ENCODE measurements at places on chromosomes 5 and 9.

- no peak for DNase-seq
Measured at GRCh38 chr9:114053246-114054005, 24.7 kb downstream of the AMBP start.

GRCh38 chr5:11928909-11929308 lies 24.7 kb upstream of the CTNND2 start:
- no peak for DNase-seq

DNA sequence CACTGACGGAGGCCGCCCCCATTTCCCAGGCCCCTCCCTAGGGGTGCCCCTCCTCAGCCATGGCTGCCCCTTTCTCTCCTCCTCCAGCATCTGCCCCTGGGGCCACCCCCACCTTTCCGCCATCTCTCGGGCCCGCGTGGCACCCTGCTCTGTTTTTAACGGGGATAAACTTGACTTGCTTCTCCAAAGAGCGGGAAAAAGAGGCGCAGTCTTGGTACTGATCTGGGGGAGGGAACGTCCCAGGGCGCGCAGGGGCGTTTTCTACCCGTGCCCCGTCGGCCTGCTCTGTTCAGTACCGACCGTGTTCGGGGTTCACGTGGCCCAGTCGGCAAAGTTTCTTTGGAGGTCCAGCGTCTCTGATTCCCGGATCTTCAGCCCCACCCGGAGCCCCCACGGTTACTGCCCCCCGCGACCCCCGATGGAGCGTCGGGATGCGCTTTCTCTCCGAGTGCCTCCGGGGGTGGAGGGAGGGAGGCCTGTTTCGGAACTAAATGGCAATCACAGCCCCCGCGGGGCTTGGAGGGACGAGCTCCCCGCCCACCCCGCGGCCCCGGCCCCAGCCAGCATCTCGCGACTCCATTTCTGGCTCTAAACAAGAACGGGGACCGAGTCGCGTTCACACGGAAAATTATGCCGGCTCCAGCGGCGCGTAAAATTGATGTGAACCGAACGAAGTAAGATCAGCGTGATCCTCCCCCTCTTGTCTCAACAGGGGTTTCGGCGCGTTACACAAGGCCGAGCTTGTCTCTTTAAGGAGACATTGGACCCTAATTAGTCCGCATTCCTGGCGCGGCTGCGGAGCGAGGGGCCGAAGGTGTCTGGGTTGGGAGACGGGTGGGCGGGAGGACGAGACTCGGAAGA lies 1.1 kb upstream of the TLE4 start:
- peak; percentile 38 for DNase-seq

DNA sequence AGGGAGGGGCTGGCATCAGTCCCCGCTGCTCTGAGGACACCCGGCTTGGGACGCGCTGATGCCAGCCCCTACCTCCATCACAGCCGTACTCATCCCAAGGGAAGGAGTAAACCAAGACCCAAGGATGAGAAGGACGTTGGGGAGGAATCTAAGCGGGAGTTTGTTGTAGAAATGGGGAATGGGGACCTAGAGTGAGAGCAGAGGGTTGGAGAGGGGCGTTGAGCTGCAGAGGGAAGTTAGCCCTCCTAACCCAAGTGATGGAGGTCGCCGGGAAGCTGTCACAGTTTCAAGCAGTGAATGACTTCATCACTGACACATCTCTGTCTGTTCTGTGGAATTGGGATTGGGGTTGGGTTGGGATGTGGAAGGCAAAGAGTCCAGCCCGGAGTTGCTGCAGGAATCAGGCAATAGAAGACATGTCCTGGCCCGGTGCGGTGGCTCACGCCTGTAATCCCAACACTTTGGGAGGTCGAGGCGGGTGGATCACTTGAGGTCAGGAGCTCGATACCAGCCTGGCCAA lies 759 bp upstream of the SUSD1 start:
- no peak for DNase-seq

DNA sequence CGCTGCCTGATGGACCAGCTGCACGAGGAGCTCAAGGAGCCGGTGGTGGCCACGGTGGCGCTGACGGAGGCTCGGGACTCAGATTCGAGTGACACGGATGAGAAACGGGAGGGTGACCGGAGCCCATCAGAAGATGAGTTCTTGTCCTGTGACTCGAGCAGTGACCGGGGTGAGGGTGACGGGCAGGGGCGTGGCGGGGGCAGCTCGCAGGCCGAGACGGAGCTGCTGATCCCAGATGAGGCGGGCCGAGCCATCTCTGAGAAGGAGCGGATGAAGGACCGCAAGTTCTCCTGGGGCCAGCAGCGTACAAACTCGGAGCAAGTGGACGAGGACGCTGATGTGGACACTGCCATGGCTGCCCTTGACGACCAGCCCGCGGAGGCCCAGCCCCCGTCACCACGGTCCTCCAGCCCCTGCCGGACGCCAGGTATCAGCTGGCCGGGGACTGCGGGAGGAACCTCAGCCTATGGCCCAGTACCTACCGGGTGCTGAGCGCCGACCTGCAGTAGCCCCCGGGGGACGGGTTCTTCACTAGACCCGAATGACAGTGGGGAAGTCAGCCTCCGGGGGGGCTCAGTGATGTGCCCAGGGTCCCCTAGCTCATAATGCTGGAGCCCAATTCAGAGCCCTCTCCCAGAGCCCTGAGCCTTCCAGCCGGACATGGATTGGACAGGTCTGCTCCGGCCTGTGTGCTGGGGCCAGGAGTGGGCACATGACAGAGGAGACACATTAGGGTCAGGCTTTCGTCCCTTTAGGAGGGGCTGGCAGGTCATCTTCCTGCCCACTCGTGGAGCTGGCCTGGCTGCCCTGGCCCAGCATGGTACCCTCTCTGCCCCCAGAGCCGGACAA lies 33.0 kb downstream of the USP20 start:
- DNase-seq = no peak

DNA sequence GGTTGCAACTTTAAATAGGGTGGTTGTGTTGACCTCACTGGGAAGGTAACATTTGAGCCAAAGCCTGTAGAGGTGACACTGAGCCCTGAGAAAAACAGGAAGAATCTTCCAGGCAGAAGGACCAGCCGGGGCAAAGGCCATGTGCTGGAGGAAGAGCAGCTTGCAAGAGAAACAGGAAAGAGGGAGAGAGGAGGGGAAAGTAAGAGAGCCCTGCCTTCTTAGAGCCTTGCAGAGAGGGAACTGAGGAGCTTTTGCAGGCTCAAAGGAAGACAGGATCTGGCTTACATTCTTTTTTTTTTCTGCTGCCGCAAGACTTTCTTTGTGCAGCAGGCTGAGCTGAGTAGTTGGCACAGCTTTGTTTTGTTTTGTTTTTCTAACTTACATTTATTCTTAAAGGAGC lies 17.4 kb downstream of the C9orf153 start:
- DNase-seq = no peak

GRCh38 chr9:13414349-13414748 lies 134.9 kb upstream of the MPDZ start:
- DNase-seq = no peak

GRCh38 chr5:64156261-64156660 lies 9.4 kb upstream of the RNF180 start:
- no peak for DNase-seq

DNA sequence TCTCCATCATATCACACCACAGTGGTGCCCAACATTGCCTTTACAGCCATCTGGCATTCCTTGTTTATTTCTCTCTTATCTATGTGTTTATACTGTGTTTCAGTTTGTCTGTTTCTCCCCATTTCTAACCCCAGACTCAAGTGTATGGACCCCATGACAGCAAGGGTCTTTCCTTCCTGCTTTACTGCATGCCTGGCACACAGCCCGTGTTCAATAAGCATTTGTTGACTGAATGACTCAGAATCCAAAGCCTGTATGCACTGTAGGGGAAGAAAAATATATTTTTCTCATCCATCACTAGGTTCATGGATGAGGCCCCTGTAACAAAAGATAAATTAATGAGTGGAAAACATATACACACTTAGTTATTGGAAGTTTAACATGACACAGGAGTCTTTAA lies 190.8 kb upstream of the SEMA6A start:
- no peak for DNase-seq

- DNase-seq = no peak
Measured at GRCh38 chr5:14270209-14270702, 127.1 kb downstream of the TRIO start.

GRCh38 chr5:57816108-57816507 lies 333.5 kb upstream of the ACTBL2 start:
- DNase-seq = no peak

GRCh38 chr9:134276453-134277245 lies 49.6 kb upstream of the RXRA start:
- DNase-seq = no peak

GRCh38 chr9:135287627-135288026 lies 192.0 kb upstream of the PPP1R26 start:
- DNase-seq = no peak

DNA sequence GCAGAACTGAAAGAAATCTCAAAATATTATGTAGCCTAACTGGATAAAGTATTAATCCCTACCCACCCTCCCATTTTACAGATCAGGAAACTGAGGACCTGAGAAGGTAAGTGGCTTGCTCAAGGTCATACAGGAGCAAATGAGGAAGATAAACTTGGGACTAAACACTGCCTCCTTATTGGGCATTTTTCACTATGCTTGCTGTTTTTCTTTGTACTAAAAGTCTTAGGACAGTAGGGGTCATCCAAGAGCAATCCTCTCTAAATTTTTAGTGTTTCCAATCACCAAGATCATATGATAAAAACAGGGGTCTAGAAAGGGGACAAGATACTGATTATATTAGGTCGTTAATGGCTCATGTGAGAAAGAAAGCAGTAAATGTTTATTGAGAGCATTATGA lies 80.8 kb downstream of the RORB start:
- no peak for DNase-seq

- no peak for DNase-seq
Measured at GRCh38 chr5:140677947-140678346, 4.6 kb upstream of the DND1 start.

- DNase-seq = peak; percentile 39
Measured at GRCh38 chr5:32443541-32444430, 754 bp downstream of the ZFR start.

DNA sequence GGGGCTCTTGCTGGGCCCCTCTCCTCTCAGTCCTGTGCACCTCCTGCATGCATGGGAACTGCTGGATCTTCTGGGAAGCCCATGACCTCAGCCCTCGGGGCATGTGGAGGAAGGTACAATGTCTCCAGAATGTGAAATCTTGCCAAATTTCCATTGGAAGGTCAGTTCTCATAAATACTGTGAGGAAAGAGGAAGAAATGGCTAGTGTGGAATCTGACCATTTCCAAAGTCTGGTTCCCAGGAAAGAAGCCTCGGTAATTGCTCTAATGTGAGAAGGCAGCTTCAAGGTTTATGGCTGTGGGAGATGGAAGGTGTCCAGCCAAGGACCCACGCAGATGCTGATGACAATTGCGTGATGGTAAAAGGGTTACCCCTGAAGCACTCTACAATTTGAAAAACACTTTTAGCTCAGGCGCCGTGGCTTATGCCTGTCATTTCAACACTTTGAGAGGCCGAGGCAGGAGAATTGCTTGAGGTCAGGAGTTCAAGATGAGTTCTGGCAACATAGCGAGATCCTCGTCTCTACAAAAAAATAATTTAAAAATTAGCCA lies 8.1 kb upstream of the IL17B start:
- no peak for DNase-seq

GRCh38 chr9:88015606-88016005 lies 41.3 kb upstream of the CDK20 start:
- DNase-seq = no peak

DNA sequence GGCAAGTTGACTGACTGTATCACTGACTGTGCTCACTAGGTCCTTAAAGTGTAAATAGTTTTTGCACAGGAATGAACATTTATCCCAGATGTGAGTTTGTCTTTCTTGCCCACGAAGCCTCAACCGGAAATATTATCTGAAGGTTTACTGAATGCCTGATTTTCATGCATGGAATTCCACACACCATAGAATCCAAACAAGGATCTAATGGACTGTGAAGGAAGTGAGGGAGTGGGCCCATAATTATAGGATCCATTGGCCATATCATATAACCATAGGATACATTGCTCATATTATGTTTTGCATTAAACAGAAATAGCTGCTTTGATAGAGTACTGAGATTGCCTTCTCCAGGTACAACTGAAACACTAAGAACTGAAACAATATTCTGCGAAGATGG lies 1057.2 kb upstream of the EDIL3 start:
- no peak for DNase-seq

GRCh38 chr9:1151691-1152090 lies 101.5 kb downstream of the DMRT2 start:
- no peak for DNase-seq

DNA sequence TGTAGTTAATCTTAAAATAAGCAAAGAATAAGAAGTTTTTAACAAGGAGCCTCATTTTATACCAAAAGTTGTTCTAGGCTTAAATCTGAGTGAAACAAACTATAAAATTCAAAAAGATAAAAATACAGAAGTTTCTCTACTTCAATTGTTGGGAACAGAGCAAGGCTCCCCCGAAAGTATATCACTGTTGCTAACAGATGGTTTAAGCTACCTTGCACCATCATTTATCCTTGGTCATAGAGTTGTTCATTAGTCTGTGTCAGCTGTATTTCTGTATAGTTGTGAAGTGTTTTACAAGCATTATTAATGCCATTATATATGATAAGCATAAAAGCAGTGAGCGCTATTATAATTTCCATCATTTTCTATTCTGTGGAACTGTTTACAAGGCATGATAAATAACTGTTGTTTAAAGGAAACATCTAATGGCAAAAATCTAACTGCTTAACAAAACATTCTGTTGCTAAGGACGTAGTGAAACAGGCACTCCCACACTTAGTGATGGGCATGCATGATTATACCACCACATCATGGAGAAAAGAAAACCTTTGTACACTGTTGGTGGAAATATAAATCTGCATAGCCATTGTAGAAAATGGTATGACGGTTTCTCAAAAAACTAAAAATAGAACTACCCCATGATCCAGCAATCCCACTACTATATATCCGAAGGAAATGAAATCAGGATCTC lies 23.3 kb upstream of the ACO1 start:
- no peak for DNase-seq

- DNase-seq = no peak
Measured at GRCh38 chr5:55904152-55904551, 53.0 kb downstream of the IL31RA start.

- DNase-seq = no peak
Measured at GRCh38 chr9:124928116-124928515, 12.8 kb downstream of the GOLGA1 start.

DNA sequence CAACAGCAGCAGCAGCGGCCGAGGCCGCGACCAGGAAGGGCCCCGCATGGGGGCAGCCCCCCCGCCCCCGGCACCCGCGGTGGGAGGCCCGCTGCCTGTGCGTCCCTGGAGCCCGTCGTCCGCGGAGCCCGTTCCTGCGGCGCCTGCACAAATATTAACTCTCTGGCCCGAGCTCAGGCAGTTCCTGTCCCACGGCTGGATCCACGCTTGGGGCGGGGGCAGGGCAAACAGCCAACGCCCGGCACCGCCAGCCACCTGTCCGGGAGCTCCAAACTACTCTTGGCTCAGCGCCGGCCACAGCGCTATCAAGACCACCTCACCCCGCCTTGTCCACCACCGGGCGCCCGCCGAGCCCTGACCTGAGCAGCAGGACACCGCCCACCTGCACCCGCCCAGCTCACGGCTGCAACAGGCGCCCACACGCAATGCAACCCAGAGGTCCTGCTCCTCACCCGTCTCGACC lies at the start of gene LRRC26:
TSS of gene LRRC26 (minus strand) at position 156 of the 463 bp plus-strand sequence. CDS start at position 48, 108 bp downstream.
- no peak for DNase-seq

- no peak for DNase-seq
Measured at GRCh38 chr9:16540743-16541613, 329.5 kb downstream of the BNC2 start.

- no peak for DNase-seq
Measured at GRCh38 chr9:86816868-86817267, 130.4 kb downstream of the GAS1 start.

- no peak for DNase-seq
Measured at GRCh38 chr9:110029429-110029955, 178.5 kb downstream of the C9orf152 start.

GRCh38 chr9:29001006-29001405 lies 1427.7 kb upstream of the C9orf72 start:
- no peak for DNase-seq

- DNase-seq = no peak
Measured at GRCh38 chr5:169826618-169827017, 153.7 kb downstream of the INSYN2B start.
